ENCODE measurements at places on chromosomes 13 and 19. TPM values are rescaled to one million over a fixed set of nuclear protein-coding genes. Genes with fewer than 3 reads are reported as not detected.

GRCh38 chr13:40484101-40484800, 182.2 kb downstream of the FOXO1 start:
- no peak for DNase-seq

The SIGLEC11 gene
- 4.6 TPM for polyA plus RNA-seq

The TMPRSS9 gene
- 0.21 TPM for polyA plus RNA-seq

DNA sequence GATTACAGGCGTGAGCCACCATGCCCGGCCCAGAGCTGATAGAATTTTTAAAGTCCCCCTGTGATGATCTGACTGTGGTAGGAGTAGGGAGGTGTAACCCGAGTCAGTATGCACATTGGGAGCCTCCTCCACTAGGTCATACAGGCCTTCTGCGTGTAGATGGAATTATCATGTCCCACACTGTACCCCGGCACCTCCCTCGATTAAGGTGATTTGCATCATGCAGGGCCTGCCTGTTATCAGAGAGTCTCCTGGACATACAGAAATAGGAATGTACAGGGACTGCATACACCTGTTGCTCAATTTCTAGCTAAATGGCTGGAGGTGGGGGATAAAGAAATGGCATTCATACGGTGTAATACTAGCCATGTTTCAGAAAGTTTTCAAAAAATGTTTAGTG, 922 bp upstream of the ERVK3-1 start:
- no peak for DNase-seq

The HSH2D gene
- 0.19 TPM for polyA plus RNA-seq

The BLVRB gene
- 39.8 TPM for polyA plus RNA-seq

The CCNA1 gene
- 0.79 TPM for polyA plus RNA-seq

- no peak for DNase-seq
Observed at GRCh38 chr13:97339988-97340749, 93.8 kb upstream of the RAP2A start.

DNA sequence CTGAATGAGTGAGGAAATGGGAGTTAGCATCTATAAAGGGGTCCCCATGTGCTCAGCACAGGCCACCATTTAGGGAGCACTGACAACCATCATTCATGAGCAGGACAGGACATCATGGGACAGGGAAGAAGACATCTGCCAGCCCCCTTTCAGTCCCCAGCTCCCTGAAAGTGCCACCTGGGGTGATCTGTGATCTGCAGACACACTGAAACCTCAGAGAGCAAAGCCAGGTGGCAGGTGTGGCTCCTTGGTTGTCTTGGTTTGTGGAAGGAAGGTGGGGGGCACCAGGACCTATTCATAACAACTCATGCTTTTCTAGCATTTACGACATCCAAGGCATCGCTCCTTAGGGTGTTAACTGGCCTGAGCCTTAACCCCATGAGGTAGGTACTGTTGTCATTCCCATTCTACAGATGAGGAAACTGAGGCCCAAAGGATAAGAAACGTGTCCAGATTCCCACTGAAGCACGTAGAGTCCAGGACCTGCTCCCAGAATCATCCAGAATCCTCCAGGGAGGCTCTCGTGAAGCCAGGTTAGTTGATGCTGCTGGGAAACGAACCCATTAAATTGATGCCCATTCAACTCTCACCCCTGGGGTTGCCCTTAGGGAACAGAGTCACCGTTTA, 5.8 kb downstream of the KDELR1 start:
- DNase-seq: no peak

DNA sequence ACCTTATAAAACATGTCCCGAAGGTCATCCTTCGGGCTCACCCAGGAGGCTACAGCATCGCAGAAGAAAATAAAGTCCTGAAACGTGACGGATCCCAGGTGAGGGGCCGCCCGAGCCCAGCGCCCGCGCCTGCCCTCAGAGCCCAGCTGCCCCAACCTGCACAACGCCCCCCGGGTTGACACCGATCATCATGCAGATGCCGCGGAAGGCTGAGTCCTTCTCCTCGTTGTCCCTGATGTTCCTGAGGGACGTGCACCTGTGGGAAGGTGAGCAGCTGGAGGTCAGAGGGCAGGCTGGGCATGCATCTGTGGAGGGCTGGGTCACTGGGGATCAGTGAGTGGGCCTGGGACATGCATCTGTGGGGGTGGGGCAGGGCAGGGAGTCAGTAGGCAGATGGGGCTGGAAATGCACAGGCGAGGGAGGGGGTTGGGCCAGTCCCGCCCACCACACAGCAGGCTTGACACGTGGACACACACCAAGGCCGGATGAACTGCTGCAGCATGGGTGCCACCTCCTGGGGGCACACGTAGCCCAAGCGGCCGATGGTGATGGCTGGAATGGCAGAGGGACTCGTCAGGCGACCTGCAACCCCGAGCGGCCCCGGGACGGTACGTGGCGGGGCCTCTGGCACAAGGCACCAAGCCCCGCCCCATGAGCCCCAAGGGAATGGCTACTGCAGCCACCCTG, 5.3 kb upstream of the FBXW9 start:
- DNase-seq: no peak
